Parietal lobe (tissue), 2 donors: ENCODE measurements at places on chromosomes 4 and X. TPM values are rescaled to one million over a fixed set of nuclear protein-coding genes. Genes with fewer than 3 reads are reported as not detected.

SPATA18 gene
- total RNA-seq: 2.8 TPM

SMARCA1 gene
- total RNA-seq: 80.1 TPM

HMGN5 gene
- total RNA-seq: 2.2 TPM

ARSJ gene
- total RNA-seq: 0.31 TPM

SLC39A8 gene
- 5.0 TPM for total RNA-seq

TRIM75 gene
- total RNA-seq: not detected

NHSL2 gene
- 1.3 TPM for total RNA-seq

RBMXL3 gene
- not detected for total RNA-seq

MAGEC3 gene
- total RNA-seq: 0.63 TPM

HEPH gene
- 4.7 TPM for total RNA-seq

PPP4R3C gene
- total RNA-seq: not detected

TAF7L gene
- 0.31 TPM for total RNA-seq

SOD3 gene
- total RNA-seq: not detected

FHDC1 gene
- total RNA-seq: 7.2 TPM

SPANXA1 gene
- not detected for total RNA-seq

SMIM31 gene
- total RNA-seq: not detected

HTN3 gene
- total RNA-seq: not detected
